ENCODE measurements at places on chromosomes 11 and 22.

- no peak for DNase-seq
Observed at GRCh38 chr22:50299785-50300619, 7.4 kb downstream of the PLXNB2 start.

DNA sequence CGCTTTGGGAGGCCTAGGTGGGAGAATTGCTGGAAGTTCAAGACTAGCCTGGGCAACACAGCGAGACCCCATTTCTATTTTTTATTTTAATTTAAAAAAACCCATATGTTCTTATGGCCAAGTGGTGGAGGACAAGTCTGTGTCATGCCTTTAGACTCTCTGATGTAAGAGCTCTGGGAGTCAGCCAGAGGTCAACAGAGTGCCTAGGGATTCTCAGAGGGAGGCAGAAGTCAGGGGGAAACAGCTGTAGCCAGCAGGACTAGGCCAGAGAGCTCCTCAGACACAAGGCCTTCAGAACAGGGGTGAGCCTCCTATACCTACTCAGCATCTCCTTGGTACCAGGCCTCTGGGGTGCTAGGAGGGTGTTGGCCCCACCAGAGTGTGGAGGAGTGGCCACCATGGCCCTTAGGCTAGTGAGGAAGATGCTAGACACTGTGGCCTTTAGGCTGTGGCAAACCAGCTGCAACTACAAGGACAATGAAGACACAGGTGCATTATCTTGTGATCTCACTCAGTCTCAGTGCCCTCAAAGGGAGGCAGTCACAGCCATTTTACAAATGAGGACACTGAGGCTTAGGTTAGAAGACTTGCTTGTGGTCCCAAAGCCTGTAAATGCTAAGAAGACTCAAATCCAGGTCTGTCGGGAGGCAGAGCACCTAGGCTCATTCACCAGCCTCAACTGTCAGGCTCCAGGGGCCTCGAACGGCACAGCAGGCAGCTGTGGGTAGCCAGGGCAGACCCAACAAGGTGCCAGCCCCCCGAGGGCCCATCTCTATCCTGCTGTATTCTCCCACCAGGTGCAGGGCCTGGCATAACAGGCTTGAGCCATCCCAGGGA, 5.0 kb downstream of the ZP1 start:
- DNase-seq = peak; percentile 19

GRCh38 chr11:121489823-121490222, 37.1 kb upstream of the SORL1-AS1 start:
- peak; percentile 22 for DNase-seq

DNA sequence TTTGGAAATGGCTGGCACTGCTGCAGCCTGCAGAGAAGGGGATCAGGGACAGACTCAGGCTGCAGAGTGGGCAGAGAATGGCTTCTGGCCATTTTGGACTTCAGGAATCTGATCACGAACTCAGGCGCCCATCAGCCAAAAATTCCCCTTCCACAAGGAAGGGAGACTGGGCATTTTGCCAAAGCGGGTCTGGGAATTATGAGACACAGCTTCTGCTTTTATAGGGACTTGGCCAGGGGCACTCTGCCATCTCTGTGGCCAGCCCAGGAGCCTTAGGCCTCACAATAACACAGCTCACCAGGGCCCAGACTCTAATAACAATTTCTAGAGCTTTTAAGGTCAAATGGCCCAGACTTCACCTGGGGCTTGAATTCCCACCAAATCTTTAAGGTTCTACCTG, 74.7 kb downstream of the CHST1 start:
- DNase-seq = no peak

DNA sequence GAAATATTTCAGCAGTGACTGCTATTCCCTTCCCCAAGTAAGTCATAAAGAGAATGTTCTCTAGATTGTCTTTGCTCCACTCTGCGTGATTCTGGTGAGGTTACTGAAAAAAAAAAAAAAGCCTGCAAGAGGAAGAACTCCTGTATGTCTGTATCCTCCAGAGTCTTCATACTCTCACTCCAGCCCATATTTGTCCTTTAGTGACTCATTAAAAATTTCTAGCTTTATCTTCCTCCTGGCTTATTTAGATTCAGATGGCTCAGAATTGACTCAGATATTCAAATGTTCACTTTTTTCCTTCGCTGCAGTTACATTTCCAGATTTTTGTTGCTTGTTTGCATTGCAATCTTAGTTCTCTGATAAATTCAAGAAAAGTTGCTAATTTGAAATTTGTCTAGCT, 76.3 kb upstream of the CNTN5 start:
- no peak for DNase-seq

GRCh38 chr11:103354656-103355055, 245.4 kb downstream of the DYNC2H1 start:
- no peak for DNase-seq

DNA sequence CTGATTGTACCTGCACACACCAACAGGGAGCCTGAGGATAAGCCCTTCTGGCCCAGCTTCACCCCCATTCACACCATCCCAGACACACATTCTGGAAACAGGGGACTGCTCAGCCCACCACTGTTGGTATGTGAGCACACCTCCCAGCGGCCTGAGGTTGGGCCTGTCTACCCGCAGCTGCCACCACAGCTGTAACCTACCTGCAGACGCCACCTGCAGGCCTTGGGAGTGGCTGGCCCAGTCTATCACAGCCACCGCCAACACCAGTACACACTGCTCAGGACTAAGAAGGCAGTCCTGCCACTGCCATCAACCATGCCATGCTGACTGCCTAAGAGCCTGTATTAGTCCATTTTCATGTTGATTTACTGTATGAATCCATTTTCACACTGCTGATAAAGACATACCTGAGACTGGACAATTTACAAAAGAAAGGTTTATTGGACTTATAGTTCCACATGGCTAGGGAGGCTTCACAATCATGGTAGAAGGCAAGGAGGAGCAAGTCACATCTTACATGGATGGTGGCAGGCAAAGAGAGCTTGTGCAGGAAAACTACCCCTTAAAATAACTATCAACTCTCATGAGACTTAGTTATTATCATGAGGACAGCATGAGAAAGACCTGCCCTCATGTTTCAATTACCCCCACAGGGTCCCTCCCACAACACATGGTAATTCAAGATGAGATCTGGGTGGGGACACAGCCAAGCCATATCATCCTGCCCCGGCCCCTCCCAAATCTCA, 30.6 kb downstream of the RSF1 start:
- DNase-seq = no peak

- DNase-seq = peak; percentile 15
Observed at GRCh38 chr11:1138097-1138496, 19.7 kb upstream of the MUC5AC start.

DNA sequence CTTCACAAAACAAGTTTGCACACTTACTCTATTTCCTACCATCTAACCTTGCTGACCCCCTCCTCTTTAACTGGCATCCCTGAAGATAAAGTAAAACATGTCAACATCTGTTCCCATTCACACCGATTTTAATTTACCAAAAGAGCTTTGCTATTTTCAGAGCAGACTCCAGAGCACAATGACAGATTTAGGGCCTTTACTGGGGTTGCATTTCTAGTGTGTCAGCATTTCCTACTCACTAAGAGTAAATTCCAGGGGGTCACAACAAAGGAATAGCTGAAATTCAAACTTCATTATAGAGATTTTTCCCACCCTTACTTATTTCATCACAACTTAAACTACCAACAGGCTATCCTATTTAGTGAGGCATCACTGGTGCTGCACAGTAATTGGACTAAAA, 60.8 kb downstream of the SOX6 start:
- DNase-seq = no peak

DNA sequence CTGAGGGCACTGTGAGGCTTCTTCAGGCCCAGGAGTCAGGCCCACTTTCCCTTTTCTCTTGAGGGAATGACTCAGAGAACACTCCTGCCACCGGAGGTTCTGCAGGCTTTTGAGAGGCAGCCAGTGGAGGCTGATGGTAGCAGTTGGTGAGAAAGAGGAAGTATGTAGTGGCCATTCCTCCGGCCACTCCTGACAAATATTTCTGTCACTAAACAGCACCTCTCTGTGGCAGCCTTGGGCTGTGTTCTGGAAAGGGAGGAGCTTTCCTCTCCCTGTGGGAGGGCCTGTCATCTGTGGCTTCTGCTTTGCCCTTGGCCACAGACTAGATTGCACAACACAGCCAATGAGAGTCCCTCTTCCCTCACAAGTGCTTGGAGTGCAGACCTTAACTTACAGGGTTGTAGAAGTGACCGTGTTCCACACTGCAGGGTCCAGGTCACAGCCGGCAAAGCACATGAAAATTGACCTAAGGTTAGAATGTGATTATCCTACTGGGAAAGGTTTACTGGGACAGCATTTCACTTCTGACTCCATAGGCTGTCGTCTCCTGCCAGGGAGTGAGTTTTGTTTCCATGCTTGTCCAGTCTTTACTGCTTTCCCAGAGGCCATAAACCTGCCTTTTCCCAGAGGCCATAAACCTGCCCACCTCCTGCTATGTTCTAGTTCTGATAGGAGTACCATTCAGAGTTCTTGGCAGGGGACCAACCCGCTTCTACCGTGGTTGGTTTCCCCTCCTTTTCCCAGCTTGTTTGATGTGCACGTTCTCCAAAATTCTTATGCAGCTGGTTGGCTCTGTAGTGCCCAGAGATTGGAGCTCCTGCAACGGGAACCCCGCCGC, 33.3 kb downstream of the MARK2 start:
- peak; percentile 99 for DNase-seq

- no peak for DNase-seq
Observed at GRCh38 chr11:2134022-2135010, 4.9 kb downstream of the IGF2 start.

DNA sequence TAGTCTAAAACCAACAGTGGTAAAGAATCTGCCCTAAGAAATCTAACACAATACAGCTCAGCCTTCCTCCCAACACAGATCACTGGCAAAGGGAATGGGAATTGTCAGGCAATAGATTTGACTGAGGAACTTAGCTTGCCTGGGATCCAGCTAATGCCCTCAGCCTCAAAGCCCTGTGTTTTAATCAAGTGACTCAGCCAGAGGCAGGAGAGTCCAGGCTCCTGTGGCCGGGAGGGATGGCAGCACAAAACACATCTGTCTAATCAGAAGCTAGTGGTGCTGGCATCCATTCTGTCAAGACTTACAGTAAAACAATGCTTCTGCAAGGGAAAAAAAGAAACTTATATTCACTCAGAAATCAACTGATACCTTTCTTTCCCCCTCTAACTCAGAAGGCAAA, 5.6 kb downstream of the SYTL2 start:
- DNase-seq = no peak

DNA sequence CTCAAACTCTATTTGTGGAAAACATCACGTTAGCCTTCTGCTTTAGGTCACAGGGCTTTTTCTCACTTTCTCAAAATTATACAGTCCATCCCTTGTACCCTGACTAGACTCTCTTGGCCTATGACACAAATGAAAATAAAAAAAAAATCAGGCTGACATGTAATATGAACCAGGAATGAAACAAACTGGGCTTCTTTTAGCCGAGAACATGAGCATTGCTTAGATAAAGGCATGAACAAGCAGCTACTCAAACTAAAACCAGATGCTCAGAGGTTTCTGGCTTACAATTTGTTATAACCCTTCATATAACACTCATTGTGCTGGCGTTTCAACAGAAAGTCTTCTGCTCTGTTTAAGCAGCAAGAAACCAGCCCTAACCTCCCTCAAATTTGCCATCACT, 265.5 kb upstream of the NARS2 start:
- no peak for DNase-seq

GRCh38 chr11:77170107-77170506, 42.1 kb downstream of the MYO7A start:
- DNase-seq = no peak
